ENCODE measurements at places on chromosomes 1 and 21. TPM values are rescaled to one million over a fixed set of nuclear protein-coding genes. Genes with fewer than 3 reads are reported as not detected.

- DNase-seq, result no peak
These were observed 98.7 kb upstream of the PDC start for GRCh38 chr1:186559601-186560116.

DNA sequence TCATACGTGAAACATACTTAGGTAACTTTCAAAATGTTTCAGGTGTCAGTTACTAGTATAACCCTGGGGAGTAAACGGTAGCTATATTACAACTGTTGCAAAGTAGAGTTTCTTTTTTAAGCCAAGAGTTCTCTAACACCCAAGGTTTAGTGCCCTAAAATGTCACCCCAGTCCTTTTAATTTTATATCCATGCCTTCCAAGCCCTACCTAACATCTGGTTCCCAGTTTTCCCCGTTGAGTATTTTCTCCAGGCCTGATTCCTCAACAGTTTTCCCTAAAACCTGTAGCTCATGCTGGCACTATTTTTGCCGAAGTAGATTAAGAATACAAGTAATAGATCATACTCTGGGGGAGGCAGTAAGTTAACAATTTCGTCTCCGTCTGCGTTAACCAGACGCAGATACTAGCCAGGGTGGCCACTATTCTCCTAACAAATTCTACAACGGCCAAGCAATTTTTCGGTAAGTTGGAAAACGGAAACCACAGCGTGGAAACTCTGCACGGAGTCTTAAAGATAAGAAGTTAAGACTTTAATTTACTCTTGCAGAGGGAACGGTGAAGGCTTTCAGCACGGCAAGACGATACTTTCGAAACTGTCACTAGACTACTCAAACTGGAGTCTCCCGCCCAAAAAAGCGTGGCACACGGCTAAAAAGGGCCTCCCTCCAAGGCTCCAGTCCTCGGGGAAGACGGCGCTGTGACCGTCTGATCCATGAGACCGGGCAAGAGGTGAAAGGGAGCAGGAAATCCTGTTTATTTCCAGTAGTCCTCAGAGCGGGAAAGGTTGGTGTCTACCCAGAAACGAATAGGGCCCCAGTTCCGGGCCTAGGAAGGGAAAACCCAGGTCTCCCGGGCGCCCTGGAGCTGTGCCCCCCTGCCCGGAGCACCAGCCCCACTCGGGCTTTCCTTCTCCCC, 945 bp downstream of the SRSF4 start:
- DNase-seq, result no peak

SHE gene
- total RNA-seq, result 0.47 TPM

- no peak for DNase-seq
These were observed 1.3 kb downstream of the FAM20B start for GRCh38 chr1:179026813-179027669.

DNA sequence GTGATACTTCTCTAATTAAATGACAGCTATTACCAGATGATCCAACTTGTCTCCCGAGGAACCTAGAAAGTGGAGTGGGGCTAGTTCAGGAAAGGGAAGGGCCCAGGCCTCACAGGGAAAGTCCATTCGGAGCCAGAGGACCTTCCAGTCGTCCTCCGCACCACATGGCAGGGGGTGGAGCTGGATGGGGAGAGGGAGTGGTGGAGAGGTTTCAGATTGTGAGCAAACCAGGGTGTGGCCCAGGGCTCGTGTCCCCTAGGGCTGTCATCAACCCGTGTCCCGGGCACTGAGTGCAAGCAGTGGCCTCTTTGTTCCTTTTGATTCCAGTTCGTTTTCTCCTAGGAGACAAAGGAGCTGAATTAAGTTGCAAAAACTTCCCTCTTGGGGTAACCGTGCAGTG, 114.9 kb downstream of the HUNK start:
- DNase-seq, result no peak

- DNase-seq, result no peak
These were observed 57.7 kb upstream of the ZC3H11B start for GRCh38 chr1:219670426-219671149.

PLA2G2C gene
- total RNA-seq, result 0.50 TPM

TRABD2B gene
- total RNA-seq, result 6.0 TPM

GRCh38 chr1:156126630-156127534, 12.4 kb downstream of the LMNA start:
- DNase-seq, result no peak

DNA sequence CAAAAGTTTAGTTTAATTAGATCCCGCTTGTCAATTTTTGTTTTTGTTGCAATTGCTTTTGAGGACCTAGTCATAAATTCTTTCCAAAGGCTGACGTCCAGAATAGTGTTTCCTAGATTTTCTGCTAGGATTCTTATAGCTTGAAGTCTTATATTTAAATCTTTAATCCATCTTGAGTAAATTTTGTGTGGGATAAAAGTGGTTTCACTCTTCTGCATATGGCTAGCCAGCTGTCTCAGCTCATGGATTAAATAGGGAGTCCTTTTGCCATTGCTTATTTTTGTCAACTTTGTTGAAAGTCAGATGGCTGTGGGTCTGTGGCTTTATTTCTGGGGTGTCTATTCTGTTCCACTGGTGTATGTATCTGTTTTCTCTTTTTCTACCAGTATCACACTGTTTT, 801.3 kb upstream of the ADGRL4 start:
- DNase-seq, result no peak

RXRG gene
- total RNA-seq, result 1.0 TPM

DNA sequence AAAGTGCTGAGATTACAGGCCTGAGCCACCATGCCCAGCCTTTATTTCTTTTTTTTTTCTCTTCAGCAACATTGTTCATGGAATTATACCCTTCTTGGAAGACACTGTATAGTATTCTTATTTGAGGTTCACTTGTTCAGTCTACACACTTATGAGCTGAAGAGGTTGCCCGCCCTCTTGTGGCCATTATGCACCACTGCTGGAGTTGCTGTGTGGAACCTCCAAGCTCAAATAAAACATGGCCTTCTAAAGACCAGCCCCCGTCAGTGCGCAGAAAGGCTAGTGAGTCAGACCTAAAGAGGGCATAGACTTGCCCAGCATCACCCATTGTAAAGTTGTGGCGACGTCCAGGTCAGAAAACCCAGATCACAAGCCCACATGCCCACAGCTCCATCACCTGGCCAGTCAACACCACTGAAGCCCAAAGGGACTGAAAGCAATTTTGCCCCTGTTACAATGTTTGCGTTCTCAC, 20.4 kb downstream of the LURAP1 start:
- no peak for DNase-seq

ENO1 gene
- total RNA-seq, result 1,030 TPM

DNA sequence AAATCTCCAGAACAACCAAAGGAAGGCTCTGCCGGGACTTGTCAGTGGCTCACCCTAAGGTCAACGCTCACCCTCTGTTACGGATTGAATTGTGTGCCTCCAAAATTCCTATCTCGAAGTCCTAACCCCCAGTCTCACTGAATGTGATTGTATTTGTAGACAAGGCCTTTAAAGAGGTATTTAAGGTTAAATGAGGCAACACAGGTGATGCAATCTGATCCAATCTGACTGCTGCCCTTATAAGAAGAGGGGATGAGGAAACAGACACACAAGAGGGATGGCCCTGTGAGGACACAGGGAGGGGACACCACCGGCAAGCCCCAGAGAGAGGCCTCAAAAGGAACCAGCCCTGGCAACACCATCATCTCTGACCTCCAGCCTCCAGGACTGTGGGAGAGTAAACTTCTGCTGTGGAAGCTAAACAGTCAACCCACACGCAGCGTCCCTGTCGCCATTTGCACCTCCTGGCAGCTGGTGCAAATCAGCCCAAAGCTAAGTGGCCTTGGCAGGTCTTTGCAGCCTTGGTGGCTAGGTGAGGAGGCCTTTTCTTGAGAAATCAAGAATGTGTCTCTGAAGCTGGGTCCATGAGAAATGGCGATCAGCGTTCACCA, 24.2 kb downstream of the UBASH3A start:
- DNase-seq, result no peak

- DNase-seq, result no peak
These were observed 72.1 kb downstream of the SYT2 start for GRCh38 chr1:202638019-202638700.

CATSPERE gene
- total RNA-seq, result 2.2 TPM

DNA sequence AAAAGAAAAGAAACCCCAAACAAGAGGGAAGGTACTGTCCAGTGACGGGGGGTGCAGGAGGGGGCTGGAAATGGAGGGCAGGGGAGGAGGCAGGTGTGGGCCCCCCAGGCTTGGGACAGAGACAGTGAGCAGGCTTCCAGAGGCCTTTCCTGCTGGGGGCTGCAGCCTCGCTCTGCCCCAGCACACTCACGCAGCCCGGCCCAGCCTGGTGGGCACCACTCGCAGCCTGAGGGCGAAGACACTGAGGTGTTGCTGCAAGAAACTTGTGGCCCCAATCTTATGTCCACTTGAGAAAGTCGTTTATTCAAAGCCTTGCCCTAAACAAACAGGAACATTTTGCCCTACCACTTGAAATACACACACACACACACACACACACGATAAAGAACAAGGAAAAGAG, 274.4 kb downstream of the PCP4 start:
- no peak for DNase-seq

DNA sequence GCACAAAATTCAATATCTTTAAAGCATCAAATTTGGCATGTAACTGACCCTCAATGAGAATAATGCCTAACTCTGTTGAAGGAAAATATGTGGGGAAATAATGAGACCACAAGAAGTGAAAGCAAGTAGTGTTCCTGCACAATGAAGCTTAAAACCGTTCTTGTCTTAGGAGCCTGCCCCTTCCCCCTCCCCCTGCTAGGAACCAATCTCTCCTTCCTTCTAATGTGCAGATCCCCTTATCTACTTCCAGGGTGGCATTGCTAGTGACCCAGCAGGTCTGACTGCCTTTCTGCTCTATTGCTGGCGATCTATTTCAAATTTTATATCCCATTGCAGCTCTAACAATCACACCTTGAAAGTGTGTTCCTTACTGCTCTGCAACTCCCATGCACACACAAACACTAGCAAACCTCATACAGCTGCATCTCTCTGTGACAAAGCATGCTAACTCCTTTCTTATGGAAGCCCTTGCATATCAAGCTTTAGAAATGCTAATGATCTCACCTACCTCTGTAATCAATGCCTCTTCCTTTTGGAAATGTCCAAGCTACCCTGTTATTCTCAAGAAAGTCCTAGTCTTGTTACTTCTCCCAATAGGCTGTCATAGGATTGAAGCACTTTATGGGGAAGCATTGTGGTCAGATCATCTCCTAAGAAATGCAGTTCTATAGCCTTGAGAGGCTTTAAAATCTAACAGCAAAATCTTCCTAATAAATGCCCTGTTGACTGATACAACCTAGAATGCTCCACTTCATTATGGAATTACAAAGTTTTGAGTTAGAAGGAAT, 26.5 kb downstream of the BCL9 start:
- no peak for DNase-seq

PDE9A gene
- 26.5 TPM for total RNA-seq

DNA sequence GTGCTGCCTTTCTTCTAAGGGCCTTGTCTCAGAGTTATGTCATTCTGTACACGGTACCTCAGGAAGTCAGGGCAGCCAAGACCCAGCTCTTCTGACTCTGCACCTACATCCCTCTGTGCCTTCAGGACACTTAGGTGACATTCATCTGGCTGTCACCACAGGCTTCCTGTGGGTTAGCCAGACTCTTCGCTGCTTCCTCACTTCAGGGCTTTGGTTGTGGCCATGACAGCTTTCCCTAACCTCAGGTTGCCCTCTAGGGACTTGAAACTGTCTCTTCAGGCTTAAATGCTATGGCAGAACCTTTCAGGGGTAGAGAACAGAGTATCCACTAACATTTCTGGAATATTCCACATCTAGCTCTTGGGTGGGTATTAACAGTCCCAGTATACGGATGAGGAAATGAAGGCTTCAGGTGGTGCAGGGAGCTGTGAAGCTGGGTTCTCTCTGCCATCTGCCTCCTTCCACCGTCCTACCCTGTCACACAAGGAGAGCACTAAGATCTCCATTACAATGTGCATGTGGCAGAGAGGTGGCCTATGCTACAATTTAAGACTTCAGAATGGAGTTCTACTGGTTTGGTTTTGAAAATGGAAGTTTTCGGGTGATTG, 9.9 kb downstream of the TSSK3 start:
- no peak for DNase-seq

DNA sequence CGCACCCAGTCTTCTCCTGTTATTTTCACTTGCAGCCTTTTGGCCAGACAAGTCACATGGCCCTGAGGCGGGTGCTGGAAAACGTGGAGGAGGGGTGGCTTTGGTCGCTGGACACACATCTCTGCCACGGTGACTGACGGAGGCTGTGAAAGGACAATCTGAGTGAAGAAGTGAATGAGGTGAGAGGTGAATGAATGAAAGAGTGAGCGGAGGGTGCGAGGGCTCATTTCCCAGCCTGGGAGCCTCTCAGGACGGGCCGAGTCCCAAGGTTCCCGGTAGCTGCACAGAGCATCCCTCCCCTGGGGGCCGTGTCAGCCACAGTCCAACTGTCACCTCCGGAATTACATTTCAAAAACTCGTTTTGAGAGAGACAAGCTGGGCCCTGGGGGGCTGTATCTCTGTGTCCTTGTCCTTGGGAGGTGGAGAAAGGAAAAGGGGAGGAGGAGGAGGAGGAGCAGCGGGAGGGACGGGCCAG, 89.6 kb downstream of the UBIAD1 start:
- DNase-seq, result no peak

GRCh38 chr1:2990376-2991115, 30.7 kb upstream of the ACTRT2 start:
- peak; percentile 16 for DNase-seq

DNA sequence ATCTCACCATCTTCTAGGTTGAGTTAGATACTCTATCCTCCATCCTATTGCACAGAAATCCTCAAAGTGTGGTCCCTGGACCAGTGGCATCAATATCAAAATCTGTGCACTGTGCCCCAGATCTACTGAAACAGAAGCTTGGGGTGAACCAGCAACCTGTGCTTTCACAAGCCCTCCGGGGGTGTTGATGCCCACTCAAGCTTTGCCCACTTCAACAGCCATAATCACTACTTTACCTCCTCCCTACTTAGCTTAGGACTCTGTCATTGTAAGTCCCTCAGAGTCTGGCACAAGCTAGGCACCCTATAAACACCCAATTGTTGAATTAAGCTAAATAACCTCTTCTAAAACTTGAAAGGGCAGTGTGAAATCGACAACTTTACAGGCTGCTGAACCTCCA, 144.2 kb upstream of the SOD1 start:
- no peak for DNase-seq

DNA sequence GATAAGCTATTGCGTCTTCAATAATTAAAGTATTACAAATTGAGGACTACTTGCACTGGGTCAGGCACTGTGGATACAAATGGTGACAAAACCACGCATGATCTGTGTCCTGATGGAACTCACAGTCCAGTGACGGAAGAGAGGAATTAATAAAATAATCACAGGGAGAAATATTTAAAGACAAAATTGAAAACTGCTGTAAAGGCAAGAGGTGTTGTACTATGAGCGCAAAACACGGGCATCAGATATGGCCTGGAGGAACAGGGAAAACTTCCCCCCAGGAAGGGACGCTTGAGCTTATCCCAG, 16.6 kb upstream of the SLAMF6 start:
- no peak for DNase-seq

- no peak for DNase-seq
These were observed 27.8 kb downstream of the TFF3 start for GRCh38 chr21:42287193-42288083.

GRCh38 chr1:236307435-236307834, 25.7 kb upstream of the ERO1B start:
- no peak for DNase-seq
